Hypothalamus (tissue), 51 donors: ENCODE measurements at places on chromosomes 12 and 14.

DNA sequence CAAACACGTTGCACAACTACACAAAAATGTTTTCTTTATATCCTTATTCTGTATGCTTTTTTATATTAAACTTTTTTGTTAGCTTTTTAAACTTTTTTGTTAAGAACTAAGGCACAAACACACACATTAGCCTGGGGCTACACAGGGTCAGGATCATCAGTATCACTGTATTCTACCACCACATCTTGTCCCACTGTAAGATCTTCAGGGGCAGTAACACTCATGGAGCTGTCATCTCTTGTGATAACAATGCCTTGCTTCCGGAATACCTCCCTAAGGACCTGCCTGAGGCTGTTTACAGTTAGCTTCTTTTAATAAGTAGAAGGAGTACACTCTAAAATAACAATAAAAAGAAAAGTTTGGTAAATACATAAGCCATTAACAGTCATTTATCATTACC lies 42.2 kb downstream of the PLEKHA5 start:
- DNase-seq = no peak

- no peak for DNase-seq
These were observed 133.6 kb downstream of the MED13L start for GRCh38 chr12:116143909-116144308.

- no peak for DNase-seq
These were observed 1331.3 kb downstream of the AACS start for GRCh38 chr12:126396536-126396935.

- DNase-seq = no peak
These were observed 476.2 kb downstream of the FSCB start for GRCh38 chr14:44030831-44031383.

- DNase-seq = no peak
These were observed 9.7 kb upstream of the PLBD1 start for GRCh38 chr12:14577344-14577743.

DNA sequence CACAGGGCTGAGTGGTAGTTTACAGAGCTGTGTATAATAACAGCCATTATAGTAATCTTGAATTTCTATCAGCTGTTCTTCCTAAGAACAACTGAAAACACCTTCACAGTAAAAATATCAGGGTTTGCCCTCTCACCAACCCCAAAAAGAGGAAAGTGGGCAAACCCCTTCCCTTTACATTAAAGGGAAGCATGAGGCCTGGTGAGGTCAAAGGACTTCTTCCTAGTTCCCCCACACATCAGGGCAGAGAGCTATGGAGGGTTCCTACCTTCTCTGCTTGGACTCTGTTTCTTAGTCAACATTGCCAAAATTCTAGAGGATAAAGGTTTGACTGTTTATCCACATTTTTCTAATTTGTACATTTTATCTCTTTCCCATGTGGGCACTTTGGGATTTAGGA lies 4.4 kb upstream of the RPAP3 start:
- no peak for DNase-seq

- DNase-seq = no peak
These were observed 98.3 kb downstream of the DNAH10 start for GRCh38 chr12:123860377-123860776.

- DNase-seq = no peak
These were observed 15.6 kb downstream of the HIP1R start for GRCh38 chr12:122850695-122851350.

GRCh38 chr12:4084573-4084972 lies 189.0 kb upstream of the CCND2 start:
- DNase-seq = no peak
